ENCODE measurements at places on chromosomes 5 and 9. TPM values are rescaled to one million over a fixed set of nuclear protein-coding genes. Genes with fewer than 3 reads are reported as not detected.

Gene SPINK6
- not detected for total RNA-seq

DNA sequence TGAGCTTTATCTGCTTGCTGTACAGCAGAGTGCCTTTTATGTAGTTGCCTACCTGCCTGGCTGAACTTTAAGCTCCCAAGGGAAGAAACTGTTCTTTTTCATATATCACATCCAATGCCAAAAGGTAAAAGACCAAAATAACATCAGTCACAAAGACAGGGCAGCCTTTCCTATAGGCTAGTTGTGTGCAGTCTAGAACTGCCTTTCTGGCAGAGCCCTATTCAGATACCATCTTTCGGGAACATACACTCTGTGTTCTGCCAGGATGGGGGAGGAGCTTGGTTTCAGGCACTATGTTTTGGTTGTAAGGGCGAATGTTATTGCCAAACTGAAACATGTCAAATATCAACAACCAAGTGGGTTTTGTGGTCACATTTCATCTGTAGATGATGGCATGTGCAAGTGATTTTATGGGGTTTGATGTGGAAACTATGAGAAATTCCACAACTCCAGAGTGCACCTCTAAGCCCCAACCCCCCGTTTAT is 314.5 kb downstream of the ADGRV1 start:
- no peak for DNase-seq

Gene LCN9
- not detected for total RNA-seq

DNA sequence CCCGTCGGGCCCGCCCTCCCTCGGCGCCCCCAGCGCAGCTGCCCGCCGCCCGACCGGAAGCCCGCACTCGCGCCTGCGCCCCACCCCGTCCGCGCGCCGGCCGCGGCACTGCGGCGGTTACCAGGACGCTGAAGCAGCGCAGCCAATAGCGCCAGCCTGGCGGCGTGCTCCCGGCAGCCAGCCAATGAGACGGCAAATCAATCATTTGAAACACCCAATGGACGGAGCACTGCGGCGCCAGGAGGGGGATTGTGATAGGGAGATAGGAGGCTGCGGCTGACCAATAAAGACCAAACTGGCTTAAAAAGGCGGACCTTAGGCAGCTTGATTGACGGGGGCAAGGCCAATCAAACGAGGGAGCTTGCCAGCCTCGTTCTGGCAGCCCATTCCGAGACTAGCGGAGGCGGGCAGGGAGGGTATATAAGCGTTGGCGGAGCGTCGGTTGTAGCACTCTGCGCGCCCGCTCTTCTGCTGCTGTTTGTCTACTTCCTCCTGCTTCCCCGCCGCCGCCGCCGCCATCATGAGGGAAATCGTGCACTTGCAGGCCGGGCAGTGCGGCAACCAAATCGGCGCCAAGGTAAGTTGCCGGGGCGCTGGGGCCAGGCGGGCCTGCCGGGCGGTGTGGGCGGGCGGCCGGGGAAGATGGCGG is at the start of gene TUBB4B:
TSS of gene TUBB4B (plus strand) at position 447 of the 649 bp plus-strand sequence. CDS start at position 521, 74 bp downstream.
- peak; percentile 100 for DNase-seq

DNA sequence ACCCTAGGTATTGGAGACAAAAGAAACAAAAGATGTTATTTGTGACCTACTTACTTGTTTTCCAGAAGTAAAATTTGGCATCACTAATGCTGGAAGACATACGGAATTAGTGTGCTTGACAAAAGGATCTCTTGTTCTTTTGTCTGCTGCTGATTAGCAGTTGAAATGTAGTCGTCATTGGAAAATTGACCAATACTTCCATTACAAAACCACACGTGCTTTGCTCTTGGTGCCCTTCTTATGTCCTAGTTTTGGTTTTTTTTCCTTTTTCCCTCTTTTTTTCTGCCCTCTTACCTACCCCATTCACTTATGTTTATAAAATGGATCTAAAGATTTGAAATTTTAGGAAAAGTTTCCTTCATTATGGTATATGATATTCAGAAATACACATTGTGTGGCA is 197.4 kb downstream of the FER start:
- no peak for DNase-seq

- peak; percentile 56 for DNase-seq
Observed at GRCh38 chr5:373710-374602, 52.4 kb downstream of the AHRR start.
